Stimulated activated CD4-positive, alpha-beta T cell treated with anti-CD3 and anti-CD28 coated beads, Interleukin-1b, Interleukin-23, amount 100 ng/mL, for 1 hour (primary cell): ENCODE measurements at places on chromosomes 6 and 20.

GRCh38 chr6:84769306-84769705, 4.9 kb upstream of the TBX18 start:
- DNase-seq, result no peak

DNA sequence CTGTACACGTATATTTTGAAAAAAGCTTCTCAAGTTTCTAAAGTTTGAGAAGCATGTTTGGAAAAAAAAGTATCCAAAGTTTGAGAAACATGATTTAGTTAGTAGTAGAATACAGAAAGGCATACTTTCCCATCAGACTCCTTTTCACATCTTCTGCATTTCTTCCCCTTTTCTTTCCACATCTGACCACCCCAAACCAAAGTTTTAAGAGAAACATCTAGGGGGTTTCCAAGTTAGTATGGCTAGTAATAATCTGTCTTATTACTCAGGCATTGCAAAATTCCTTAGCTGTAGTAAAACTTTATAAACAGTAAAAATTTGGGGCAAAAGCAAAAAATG, 63.0 kb upstream of the IL20RA start:
- no peak for DNase-seq

DNA sequence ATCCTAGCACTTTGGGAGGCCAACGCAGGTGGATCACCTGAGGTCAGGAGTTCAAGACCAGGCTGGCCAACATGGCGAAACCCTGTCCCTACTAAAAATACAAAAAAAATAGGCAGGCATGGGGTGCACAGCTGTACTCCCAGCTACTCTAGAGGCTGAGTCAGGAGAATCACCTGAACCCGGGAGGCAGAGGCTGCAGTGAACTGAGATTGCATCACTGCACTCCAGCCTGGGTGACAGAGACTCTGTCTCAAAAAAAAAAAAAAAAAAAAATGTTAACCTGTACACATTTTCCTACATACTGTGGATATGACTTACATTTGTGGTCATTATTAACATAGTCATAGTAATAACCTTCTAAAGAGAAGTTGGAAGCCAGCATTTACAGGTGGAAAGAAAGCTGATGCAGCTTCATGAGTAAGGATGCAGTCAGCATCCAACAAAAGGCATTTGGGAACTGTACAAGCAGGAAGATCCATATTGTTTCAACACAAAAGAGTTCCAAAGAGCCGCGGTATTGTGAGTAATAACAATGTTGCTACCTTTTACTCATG, 186.2 kb downstream of the GPX5 start:
- no peak for DNase-seq

DNA sequence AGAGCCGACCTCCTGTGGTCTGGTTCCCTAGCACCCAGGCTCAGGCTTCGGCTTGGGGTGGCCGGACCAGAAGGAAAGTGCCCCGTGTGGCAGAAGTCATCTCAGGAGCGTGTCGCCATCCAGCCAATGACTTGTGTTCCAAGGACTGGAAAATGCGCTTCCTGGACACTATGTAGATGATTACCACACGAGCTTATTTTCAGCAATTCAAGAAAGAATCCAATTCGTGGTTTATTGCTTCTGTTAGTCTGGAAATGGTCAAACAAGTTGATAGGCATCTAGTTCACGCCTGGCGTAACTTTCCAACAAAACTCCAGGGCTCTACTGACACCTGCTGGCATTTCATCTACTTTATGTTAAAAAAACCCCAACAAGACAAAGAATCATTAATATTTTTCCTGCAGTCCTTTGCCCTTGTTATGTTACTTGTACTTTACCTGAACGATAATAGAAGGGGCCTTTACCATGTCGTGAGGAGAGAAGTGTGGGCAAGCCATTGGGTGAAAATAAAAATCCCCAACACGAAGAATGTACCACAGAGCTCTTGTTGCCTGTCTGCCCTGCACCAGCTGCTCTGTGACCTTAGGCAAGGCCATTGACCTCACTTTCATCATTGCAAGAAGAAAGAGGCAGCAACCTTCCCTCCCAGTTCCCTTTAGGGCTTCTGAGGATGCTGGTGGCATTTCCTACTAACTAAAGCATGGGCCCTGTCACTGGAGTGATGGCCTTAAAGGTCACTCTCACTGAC, 154.7 kb upstream of the LAMP5 start:
- no peak for DNase-seq

GRCh38 chr20:34199183-34199582, 42.0 kb upstream of the ASIP start:
- no peak for DNase-seq

DNA sequence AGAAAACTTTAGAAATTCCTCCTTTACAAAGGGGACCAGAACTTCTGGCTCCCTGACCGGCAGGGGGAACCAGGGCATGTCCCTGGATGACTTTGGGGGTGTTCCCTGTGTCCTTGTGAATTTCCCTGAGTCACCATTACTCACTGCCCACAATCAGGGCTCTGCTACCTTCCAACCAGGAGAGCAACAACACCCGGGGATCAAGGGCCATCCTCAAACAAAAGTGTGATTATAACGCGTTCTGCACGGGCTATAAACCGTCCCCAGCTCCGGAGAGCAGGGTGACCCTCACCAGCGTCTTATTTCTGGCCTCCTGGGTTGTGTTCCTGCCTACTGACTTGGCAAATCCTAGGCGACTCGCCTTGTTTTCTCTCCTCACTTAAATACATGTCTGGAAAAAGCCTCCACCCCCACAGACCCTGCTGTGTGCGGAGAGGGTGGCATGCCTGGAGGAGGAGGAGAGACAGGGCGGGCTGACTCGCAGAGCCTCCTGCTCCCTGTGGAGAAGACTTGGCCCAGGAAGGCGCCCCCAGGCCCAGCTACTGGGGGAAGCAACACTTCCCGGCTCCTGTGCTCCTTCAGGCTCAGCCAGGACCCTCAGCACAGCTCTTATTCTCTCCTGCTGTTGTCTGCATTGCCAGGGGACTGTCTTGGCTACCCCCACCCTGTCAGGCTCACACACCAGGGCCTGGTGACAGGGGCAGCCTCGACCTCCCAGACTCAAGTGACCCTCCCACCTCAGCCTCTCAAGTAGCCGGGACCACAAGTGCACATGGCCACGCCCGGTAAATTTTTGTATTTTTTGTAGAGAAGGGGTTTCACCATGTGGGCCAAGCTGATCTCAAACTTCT, 54.1 kb downstream of the FGD2 start:
- no peak for DNase-seq

DNA sequence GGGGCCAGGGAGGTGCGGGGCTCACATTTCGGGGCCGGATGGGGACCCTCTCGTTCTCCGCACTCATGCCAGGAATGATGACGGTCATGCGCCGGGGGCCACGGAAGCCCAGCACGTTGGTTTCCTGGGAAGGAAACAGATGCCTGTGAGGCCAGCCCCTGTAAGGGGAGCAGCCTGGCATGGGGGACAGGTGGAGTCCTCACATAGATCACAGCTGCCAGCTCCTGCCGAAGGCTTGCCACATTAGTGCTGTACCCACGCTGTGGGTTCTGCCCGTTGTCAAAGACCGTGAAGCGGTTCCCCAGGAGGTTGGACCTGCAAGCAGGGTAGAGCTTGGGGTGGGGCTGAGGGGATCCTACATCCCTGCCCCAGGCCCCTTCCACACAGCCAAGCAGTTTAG, 6.7 kb upstream of the TEAD3 start:
- DNase-seq, result no peak

- DNase-seq, result no peak
Observed at GRCh38 chr20:46062151-46062550, 27.6 kb downstream of the NCOA5 start.
